ENCODE measurements at places on chromosomes 1 and 21. TPM values are rescaled to one million over a fixed set of nuclear protein-coding genes. Genes with fewer than 3 reads are reported as not detected.

VANGL2 gene
- not detected for total RNA-seq

ERG gene
- total RNA-seq = not detected

CYP4Z1 gene
- total RNA-seq = not detected

OR6N1 gene
- total RNA-seq = not detected

SVBP gene
- total RNA-seq = 18.8 TPM

LGR6 gene
- total RNA-seq = 0.13 TPM

TTC24 gene
- total RNA-seq = 0.94 TPM

PLEKHN1 gene
- total RNA-seq = 3.4 TPM

ELOVL1 gene
- 36.9 TPM for total RNA-seq

KCNJ15 gene
- total RNA-seq = not detected

IVL gene
- not detected for total RNA-seq

RAB42 gene
- total RNA-seq = not detected

ADAMTS1 gene
- total RNA-seq = not detected

GRCh38 chr1:157348538-157349480 lies 203.5 kb downstream of the FCRL5 start:
- peaks cover 31% of the 10 kb centered on the region for H3K27me3 ChIP-seq
- peaks cover 3% of the 10 kb centered on the region for H3K36me3 ChIP-seq
- no peak overlapping the region for H3K27ac ChIP-seq

- H3K27me3 ChIP-seq = peaks cover 26% of the 10 kb centered on the region
- peaks cover 13% of the 10 kb centered on the region for H3K4me1 ChIP-seq
- H3K36me3 ChIP-seq = peaks cover 7% of the 10 kb centered on the region
- no peak overlapping the region for H3K4me3 ChIP-seq
- H3K27ac ChIP-seq = peak overlapping the region; percentile 41
Measured at GRCh38 chr1:39829791-39830533, 41.3 kb upstream of the BMP8B start.

DNA sequence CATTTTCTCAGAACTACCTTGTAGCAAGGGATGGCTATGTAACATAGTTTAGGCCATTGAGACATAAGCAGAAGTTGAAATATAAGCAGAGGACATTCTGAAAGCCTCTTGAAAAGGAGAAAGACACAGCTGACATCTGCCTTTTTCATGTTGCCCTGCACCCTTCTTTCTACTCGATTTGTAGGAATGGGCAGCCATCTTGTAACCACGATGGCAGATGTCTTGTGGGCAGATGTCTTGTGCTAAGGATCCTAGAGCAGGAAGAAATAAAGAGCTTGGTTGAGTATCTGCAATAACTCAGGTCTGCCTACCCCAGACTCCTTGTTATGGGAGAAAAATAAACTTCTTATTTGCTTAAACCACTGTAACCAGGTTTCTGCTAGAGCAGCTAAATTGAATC lies 351.0 kb downstream of the PDE4B start:
- no peak overlapping the region for H3K4me3 ChIP-seq
- H3K27me3 ChIP-seq = peaks cover 13% of the 10 kb centered on the region
- DNase-seq = no peak
- H3K36me3 ChIP-seq = no peaks in the 10 kb centered on the region
- no peaks in the 10 kb centered on the region for H3K4me1 ChIP-seq

DNA sequence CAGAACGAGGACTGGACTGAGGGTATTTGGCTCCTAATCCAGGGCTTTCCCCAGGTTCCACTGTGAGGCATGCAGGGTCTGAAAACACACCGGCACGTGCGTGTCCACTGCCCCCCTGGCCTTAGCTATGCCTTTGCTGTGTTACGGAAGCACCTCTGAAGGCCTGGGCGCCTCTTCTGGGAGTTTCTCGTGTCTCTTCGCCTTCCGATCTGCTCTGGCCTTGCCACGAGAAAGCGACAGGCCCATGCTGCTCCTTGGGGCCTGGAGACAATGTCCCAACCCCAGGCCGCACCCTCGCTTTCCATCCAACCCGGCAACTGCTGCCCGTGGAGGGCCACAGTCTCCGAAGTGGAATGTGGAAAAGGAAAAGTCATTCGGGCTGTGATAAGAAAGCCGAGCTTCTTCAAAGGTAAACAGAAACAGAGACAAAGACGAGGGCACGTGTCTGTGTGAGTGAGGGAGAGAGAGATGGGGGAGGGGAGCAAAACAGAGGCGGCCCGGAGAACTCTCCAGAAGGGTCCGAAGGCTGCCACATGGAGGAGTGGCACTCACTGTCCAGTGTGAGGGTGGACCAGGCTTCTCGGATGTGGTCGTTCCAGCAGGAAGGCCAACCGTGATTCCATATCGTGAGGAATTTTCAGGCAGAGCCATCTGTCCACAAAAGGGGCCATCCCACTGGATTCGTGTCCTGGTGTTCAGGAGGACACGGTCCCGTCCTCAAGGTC lies 3.4 kb upstream of the UMODL1 start:
- DNase-seq = no peak
- no peak overlapping the region for H3K27ac ChIP-seq
- peaks cover 22% of the 10 kb centered on the region for H3K4me1 ChIP-seq
- H3K27me3 ChIP-seq = peaks cover 4% of the 10 kb centered on the region

- DNase-seq = no peak
- no peak overlapping the region for H3K27ac ChIP-seq
- peaks cover 10% of the 10 kb centered on the region for H3K4me1 ChIP-seq
- H3K36me3 ChIP-seq = peaks cover 7% of the 10 kb centered on the region
- no peaks in the 10 kb centered on the region for H3K27me3 ChIP-seq
Measured at GRCh38 chr21:32463367-32463766, 50.9 kb downstream of the EVA1C start.

GRCh38 chr1:212062832-212063438 lies 27.4 kb downstream of the DTL start:
- H3K4me3 ChIP-seq = no peak overlapping the region
- no peaks in the 10 kb centered on the region for H3K36me3 ChIP-seq
- peaks cover 2% of the 10 kb centered on the region for H3K4me1 ChIP-seq
- no peak overlapping the region for H3K27ac ChIP-seq

- H3K4me3 ChIP-seq = peak overlapping the region; percentile 72
- H3K27me3 ChIP-seq = no peaks in the 10 kb centered on the region
- DNase-seq = no peak
- peak overlapping the region; percentile 99 for H3K27ac ChIP-seq
Measured at GRCh38 chr21:41367945-41368734, 6.3 kb downstream of the MX2 start.

DNA sequence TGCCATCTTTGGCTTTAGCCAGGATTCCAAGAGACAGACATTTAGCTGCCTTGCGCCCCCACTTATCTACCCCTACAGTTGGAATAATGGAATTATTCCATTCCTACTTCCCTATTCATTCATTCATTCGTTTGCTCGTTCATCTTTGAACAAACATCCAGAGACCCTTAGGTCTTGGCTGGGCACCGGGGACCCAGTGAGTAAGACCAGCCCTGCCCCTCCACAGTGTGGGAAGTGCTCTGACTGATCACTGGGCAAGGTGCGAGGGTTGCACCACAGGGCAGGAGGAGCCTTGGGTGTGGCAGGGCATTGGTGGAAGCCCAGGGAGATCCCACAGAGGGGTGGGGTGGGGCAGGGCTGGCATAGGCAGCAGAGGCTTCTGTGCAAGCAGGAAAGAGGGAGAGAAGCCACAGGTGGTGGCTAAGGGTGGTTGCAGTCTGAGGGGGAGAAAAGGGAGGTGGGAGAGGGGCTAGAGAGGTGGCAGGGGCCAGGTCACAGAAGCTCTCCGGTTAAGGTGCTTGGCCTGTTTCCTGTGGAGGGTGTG lies 35.0 kb upstream of the TMEM61 start:
- DNase-seq = no peak
- H3K4me1 ChIP-seq = peaks cover 20% of the 10 kb centered on the region
- H3K36me3 ChIP-seq = no peaks in the 10 kb centered on the region
- no peak overlapping the region for H3K4me3 ChIP-seq

DNA sequence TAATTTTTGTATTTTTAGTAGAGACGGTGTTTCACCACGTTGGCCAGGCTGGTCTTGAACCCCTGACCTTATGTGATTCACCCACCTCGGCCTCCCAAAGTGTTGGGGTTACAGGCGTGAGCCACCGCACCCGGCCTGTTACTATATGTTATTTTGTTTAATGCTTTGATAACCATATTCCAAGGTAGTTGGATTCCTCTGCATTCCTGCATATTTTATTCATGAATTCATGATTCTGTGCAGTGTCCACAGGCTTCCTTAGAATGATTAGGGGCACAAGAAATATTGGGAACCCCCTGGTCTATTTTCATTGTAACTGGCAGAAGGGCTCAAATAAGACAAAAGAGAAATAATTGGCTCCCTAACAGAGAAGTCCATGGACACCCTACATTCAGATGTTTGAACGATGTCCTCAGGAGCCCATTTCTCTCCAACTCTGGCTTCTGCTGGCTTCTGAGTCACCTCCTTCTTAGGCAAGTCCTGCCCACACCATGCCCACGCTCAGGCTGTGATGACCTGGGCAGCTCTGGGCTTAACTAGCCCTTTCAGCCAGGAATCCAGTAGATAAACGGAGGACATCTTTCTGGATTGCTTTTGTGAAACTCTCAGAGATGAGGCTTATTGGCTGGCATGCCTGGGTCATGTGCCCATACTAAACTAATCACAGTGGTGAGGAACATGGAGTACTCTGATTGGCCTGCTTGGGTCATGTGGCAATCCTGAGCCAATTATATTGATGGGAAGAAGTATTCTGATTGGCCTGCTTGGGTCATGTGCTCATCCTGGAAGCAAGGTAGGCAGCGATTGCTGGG lies 32.6 kb downstream of the TNFRSF8 start:
- H3K4me1 ChIP-seq = peaks cover 5% of the 10 kb centered on the region
- H3K27me3 ChIP-seq = no peaks in the 10 kb centered on the region
- peaks cover 2% of the 10 kb centered on the region for H3K36me3 ChIP-seq
- no peak for DNase-seq

GRCh38 chr1:156581661-156582387 lies 2.3 kb downstream of the TTC24 start:
- H3K36me3 ChIP-seq = peaks cover 2% of the 10 kb centered on the region
- peaks cover 7% of the 10 kb centered on the region for H3K27me3 ChIP-seq
- no peak overlapping the region for H3K4me3 ChIP-seq

- H3K4me1 ChIP-seq = peaks cover 2% of the 10 kb centered on the region
- H3K4me3 ChIP-seq = no peak overlapping the region
Measured at GRCh38 chr1:21064057-21064456, 112.6 kb downstream of the EIF4G3 start.

GRCh38 chr1:234720709-234721441 lies 110.9 kb upstream of the IRF2BP2 start:
- H3K27ac ChIP-seq = peak overlapping the region; percentile 88
- H3K36me3 ChIP-seq = no peaks in the 10 kb centered on the region
- DNase-seq = no peak
- H3K27me3 ChIP-seq = no peaks in the 10 kb centered on the region
- H3K4me3 ChIP-seq = no peak overlapping the region
- peaks cover 39% of the 10 kb centered on the region for H3K4me1 ChIP-seq

GRCh38 chr1:8276932-8277331 lies 41.0 kb upstream of the SLC45A1 start:
- peak overlapping the region; percentile 2 for H3K4me3 ChIP-seq
- DNase-seq = no peak
- H3K36me3 ChIP-seq = no peaks in the 10 kb centered on the region
- no peak overlapping the region for H3K27ac ChIP-seq
- H3K27me3 ChIP-seq = peaks cover 18% of the 10 kb centered on the region

- H3K4me3 ChIP-seq = no peak overlapping the region
- H3K27me3 ChIP-seq = peaks cover 34% of the 10 kb centered on the region
- H3K4me1 ChIP-seq = peaks cover 6% of the 10 kb centered on the region
Measured at GRCh38 chr1:225517697-225518096, 89.9 kb upstream of the LBR start.

- H3K27ac ChIP-seq = no peak overlapping the region
- H3K4me1 ChIP-seq = peaks cover 5% of the 10 kb centered on the region
- peaks cover 2% of the 10 kb centered on the region for H3K36me3 ChIP-seq
- no peaks in the 10 kb centered on the region for H3K27me3 ChIP-seq
Measured at GRCh38 chr1:180365039-180365438, 135.0 kb downstream of the LHX4 start.

GRCh38 chr1:236465231-236465958 lies 58.4 kb upstream of the LGALS8 start:
- H3K4me3 ChIP-seq = peak overlapping the region; percentile 81
- peak overlapping the region; percentile 65 for H3K27ac ChIP-seq
- peaks cover 22% of the 10 kb centered on the region for H3K4me1 ChIP-seq

DNA sequence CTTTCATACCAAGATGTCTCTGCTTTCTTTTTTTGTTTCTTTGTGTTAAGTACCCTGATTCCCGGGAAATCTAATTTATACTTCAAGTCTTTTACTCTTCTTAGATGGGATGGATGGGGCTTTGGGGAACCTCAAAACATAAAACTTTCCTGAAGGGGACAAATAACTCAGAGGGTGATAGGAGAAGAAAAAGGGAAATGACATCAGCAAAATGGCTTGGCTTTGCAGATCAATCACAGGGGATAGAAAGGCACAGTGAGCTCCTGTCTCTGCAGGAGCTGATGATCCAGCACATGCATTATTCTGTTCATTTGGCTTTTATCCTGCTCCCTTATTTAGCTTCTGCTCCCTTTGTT lies 1.4 kb upstream of the CA14 start:
- H3K36me3 ChIP-seq = peaks cover 2% of the 10 kb centered on the region
- no peak for DNase-seq
- peaks cover 15% of the 10 kb centered on the region for H3K4me1 ChIP-seq
- H3K27me3 ChIP-seq = peaks cover 47% of the 10 kb centered on the region

- H3K36me3 ChIP-seq = peaks cover 4% of the 10 kb centered on the region
- H3K4me3 ChIP-seq = no peak overlapping the region
- no peak overlapping the region for H3K27ac ChIP-seq
- H3K4me1 ChIP-seq = no peaks in the 10 kb centered on the region
- DNase-seq = no peak
Measured at GRCh38 chr1:166956057-166956850, 19.1 kb downstream of the ILDR2 start.

DNA sequence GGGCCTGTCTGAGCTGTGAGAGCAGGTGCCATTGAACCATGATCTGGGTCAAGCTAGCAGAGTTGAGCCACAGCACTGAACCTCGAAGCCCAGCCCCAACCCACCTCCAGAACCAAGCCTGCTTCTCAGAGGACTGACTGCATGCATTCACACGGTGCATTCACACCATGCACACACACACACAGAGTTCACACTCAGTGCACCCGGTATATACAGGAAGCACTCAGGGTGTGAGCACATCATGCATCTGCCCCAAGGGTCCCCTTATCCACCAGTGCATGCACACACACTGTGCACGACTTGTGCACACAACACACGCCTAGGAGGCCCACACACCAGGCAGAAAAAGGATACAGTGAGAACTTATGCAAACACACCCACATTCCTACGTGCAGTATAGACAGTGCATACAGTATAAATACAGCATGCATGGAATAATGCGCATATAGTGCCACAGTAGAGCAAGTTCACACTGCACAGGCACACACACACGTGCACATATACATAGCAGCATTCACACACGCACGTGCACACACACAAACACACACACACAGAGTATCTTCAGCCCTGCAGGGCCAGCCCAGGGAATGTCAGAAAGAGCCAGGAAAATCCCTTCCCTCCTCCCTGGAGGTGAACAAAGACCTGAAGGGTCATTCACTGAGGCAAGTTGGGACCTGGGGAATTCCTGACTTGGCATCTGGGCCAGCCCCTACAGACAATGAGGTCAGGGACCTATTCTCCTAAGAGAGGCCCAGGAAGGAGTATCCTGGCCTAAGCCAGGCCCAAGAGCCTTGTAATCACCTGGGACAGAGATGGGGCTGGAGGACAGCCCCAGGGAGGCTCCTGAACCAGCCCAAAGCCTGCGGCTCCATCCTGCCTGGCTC lies 42.1 kb downstream of the CAMK2N1 start:
- no peak for DNase-seq
- no peaks in the 10 kb centered on the region for H3K36me3 ChIP-seq
- no peak overlapping the region for H3K4me3 ChIP-seq
- peaks cover 6% of the 10 kb centered on the region for H3K4me1 ChIP-seq
- no peak overlapping the region for H3K27ac ChIP-seq

GRCh38 chr1:201999625-202000238 lies 10.7 kb upstream of the ELF3 start:
- H3K4me3 ChIP-seq = no peak overlapping the region
- no peak overlapping the region for H3K27ac ChIP-seq
- no peak for DNase-seq
- no peaks in the 10 kb centered on the region for H3K27me3 ChIP-seq
- no peaks in the 10 kb centered on the region for H3K4me1 ChIP-seq

Data from T-helper 17 cell (primary cell).